ENCODE measurements at places on chromosomes 11 and 22.

- DNase-seq, result no peak
Measured at GRCh38 chr11:72764503-72764902, 12.3 kb upstream of the ARAP1 start.

GRCh38 chr11:107505647-107506225, 48.1 kb upstream of the CWF19L2 start:
- no peak for DNase-seq

GRCh38 chr22:30292069-30292970, 3.0 kb upstream of the CASTOR1 start:
- DNase-seq, result no peak

GRCh38 chr22:46841522-46841921, 79.1 kb downstream of the TBC1D22A start:
- no peak for DNase-seq

DNA sequence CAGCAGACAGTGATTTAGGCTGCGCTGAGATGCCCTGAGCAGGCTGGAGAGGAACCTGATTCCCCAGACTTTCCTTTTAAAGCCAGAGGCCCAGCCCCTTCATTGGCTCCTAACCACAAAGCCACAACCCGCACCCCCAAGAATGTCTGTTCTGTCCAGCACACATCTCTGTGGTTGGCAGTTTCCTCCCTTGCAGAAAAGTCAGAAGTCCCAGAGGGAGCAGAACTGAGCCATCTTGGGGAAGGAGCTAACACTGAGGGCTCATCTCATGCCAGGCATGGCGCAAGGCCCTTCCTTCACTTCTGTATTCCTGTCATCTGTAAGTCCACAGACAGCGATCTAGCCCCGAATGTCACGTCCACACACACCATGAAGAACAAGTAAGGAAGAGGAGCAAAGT, 97.1 kb upstream of the SYT13 start:
- no peak for DNase-seq

- no peak for DNase-seq
Measured at GRCh38 chr22:37569921-37570660, 9.8 kb downstream of the LGALS2 start.

GRCh38 chr11:45233804-45234170, 52.4 kb downstream of the SYT13 start:
- no peak for DNase-seq

- DNase-seq, result no peak
Measured at GRCh38 chr22:25510876-25511275, 53.6 kb upstream of the GRK3 start.

DNA sequence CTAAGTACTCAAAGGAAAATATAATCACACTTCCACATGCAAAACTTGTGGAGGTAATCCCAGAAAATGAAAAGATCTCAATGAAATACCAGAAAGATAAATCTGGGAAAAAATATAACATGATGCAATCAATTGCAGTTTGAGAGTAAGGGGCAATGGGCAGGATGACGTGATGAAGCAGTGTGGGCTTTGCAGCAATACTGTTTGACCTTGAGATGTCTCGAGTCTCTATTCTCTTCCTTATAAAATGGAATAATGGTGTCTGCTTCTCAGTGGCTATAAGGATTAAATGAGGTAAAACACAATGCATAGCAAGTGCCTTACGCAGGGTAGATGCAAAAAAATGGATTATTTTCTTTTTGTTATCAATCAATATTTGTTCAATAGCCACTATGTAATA, 447.5 kb downstream of the BUD13 start:
- DNase-seq, result no peak

DNA sequence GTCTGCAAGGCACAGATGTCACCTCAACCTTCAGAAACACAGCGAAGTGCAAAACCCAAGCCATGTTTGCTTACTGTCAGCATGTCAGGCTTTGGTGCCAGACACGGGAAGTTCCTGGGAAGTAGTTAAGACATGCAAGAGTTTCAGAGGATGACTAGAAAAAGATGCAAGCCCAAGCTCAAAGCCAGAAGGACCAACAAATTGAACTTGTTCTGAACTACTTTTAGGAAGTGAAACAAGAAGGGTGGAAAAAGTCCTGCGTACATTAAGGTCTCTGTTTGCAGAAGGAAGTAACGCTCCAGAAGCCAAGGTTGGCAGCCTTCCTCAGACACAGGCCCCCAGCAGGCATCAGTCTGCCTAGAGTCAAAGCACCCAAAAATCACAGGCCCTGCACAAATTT, 2.6 kb downstream of the AP1B1 start:
- DNase-seq, result no peak

DNA sequence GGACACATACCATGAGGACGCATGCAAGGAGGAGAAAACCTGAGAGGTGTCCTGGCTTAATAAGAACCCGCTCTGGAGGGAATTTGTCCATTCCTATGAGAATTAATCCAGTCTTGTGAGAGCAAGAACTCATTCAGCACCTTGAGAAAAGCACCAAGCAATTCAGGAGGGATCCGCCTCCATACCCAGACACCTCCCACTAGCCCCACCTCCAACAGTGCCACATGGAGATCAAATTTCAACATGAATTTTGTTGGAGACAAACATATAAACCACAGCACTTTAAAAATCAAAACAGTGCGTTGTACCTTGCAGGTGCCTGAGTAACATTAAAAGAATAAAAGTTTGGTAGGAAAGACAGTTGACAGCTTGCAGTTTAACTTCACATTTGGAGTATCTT, 11.4 kb downstream of the UBE4A start:
- no peak for DNase-seq

- no peak for DNase-seq
Measured at GRCh38 chr11:86370171-86370570, 4.5 kb upstream of the CCDC81 start.

GRCh38 chr11:87523276-87523675, 485.5 kb downstream of the TMEM135 start:
- no peak for DNase-seq

DNA sequence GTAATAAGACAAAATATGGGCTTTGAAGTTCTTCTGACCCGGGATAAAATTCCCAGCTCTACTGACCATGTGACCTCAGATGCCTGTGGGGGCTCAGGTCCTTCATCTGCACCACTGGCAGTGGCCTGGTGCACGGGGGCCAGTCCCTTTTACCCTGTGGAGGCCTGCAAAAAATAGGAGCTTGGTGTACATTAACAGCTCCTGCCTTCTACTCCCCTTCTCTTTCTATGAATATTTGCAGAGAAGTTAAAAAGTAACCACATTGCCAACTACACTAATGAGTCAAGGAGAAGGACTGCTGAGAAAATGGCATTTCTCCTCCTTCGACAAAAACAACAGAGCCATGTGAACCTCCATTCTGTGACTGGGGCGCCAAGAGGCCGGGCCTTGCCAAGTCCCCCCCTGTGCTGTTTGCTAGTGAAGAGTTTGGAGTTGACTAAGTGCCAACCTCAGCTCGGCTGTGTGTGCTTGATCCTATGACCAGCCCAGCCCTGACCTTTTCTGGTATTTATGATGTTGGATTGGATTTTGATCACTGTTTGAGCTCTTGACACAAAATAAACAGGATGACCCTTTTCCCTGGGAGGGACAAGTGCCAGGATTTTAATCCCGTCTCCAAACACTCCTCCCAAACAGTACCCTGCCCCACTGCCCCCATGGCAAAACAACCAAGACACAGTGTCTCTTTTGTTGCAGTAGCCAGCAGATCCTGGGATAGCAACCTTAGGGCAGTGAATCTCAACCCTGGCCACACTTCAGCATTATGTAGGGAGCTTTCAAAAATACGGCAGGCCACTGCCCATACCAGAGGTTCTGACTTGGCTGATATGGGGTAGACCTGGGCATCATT, 380.1 kb downstream of the LARGE1 start:
- DNase-seq, result no peak

DNA sequence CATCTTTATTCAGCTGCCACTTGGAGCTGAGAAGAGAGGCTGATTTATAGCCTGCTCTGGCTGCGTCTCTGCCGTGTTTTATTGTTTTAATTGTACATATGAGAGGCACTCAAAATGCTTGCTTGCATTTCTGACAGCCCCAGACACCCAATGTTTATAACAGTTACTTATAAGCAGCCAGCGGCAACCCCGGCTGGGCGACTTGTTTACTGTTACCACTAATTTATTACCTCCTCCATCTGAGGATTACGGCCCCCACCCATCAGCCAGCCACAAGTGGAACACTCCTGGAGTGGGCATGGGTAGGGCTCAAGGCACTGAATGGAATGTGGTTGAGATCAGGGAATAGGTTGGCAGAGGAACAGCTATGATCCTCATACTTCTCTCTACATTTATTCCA, 61.2 kb downstream of the CLPB start:
- DNase-seq, result no peak

GRCh38 chr11:102452461-102453301, at the start of gene TMEM123:
TSS of gene TMEM123 (minus strand) at chr11:102452765. CDS start at chr11:102452623, 142 bp downstream.
- DNase-seq, result peak; percentile 91

- no peak for DNase-seq
Measured at GRCh38 chr22:22810471-22810870, 77.1 kb upstream of the IGLL5 start.

- no peak for DNase-seq
Measured at GRCh38 chr11:93747122-93747521, 5.7 kb downstream of the C11orf54 start.

GRCh38 chr11:112085822-112086421, 634 bp downstream of the TIMM8B start:
- no peak for DNase-seq

DNA sequence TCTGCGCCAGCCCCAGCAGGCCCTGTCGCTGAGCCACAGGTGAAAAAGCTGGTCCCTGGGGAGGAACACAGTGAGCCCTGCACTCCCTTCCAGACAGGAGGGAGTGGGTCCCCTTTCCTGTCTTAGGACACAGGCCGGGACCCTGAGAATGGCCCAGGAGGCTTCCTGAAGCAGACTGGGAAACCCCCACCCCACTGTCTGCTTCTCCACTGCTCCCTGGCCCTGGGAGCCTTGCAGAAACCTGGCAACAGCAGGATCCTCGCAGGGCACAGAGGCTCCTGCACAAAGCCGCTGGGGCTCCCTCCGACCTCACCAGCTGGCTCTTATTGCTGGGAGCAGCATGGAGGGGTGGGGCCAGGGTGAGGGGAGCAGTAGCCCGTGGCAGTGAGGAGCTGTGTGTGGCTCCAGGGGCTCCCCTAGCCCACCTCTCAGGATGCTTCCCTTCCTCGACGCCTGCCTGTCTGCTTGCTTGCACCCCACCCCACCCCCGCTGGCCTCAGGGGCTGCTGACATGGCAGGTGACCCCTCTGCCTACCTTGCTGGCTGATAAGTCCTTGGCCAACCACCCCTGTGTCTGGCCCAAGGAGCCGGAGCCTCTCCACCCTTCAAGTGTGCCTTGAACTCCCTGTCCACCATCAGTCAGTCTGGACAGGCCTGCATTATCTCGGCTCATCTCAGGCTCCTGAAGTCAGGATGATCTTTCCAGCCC, 72.1 kb upstream of the KCNQ1OT1 start:
- DNase-seq, result no peak

GRCh38 chr11:111631024-111631665, 28.9 kb downstream of the SIK2 start:
- DNase-seq, result no peak

GRCh38 chr11:92524542-92524941, 299.9 kb downstream of the FAT3 start:
- DNase-seq, result no peak

DNA sequence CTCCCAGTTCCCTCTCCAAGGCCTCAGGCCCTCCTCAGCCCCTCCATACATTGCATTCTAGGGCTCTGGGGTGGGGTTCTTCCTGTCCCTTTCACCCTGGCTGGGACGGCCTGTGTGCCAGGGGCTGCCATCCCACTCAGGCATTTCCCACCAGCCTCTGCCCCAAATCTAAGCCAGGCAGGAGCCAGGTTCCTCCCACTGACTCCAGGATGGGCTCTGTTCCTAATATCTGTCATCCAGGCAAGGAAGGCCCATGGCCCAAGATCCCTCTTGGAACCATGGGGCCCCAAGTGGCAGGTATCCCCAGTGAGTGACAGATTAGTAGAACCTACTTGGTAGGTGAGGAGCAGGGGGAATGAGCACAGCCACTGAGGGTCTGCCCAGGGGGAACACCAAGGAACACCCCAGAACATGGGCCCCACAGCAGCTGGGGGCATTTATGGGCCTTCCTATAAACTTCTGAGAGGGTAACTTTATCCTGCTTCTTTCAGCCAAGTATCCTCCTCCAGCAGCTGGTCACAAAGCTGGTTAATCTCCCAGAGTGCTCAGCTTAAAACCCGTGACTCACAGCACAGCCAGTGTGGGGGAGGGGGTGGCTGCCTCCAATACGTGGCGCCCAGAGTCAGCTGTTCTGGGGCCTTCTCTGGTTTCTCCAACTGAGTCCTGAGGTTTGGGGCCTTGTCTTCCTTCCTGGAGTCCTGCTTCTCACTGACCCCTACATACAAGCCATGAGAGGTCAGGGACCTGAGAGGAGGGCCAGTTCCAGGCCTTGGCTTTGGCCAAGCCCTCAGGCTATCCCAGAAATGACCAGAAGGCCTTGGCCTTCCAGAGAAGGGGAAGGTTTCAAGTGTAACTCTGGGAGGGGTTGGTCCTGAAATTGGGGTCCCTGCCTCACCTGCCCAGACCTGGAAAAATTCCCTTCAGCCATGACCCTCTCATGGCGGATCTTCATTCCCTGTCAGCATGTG, 19.9 kb upstream of the MYOD1 start:
- no peak for DNase-seq

DNA sequence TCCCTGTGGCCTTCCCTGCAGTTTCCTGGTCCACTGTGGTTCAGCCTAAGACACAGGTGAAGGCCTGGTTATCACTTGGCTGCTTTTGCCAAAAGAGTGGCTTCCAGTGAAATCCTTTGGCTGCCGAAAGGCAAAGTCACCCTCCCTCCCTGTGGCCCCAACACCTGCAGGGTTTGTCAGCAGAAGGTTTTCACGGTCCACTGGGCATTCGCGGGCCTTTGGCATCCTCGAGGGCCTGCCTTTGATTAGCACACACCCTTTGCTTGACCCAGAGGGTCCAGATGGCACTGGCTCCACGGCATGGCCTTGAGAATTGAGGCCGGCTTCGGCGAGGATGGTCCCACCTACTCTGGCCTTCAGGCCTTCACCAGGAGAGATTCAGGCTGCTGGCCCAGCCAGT, 35.3 kb downstream of the RTN4R start:
- DNase-seq, result no peak

DNA sequence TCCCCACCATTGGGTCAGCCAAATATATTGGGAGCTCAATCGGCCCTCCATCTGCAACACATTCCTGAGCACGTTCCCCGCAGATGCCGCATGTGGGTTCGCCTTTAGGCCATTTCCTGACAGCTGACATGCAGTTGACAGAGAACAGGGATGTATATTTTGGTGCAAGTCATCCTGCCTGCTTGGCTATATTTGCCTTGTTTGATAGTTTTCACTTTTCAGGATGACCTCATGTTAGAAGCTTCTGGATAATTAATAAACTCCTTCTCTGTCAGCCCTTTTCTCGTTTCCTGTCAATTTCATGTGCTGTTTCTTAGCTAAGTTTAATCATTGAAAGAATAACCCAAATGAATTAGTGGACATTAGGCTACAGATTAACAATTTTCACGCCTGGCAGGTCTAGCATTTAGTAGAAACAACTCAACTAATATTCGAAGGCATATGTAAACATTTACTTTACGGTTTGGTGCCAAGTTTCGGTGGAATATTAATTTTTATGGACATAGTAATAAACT, 105.8 kb upstream of the SLC5A12 start:
- no peak for DNase-seq

- no peak for DNase-seq
Measured at GRCh38 chr11:57255618-57256017, 18.6 kb upstream of the APLNR start.

GRCh38 chr11:121344824-121345223, 52.3 kb downstream of the SC5D start:
- DNase-seq, result no peak

GRCh38 chr11:35855671-35856070, 88.2 kb upstream of the LDLRAD3 start:
- DNase-seq, result no peak

GRCh38 chr11:34524696-34525095, 11.1 kb upstream of the ELF5 start:
- no peak for DNase-seq

GRCh38 chr11:73391665-73392064, 15.5 kb downstream of the RELT start:
- no peak for DNase-seq
